ENCODE measurements at places on chromosomes 4 and X.
A peak's percentile ranks its signal among the peaks of the same experiment; 100 is the strongest.

GRCh38 chr4:9904976-9905587 is 116.2 kb downstream of the SLC2A9 start:
- DNase-seq, result no peak

- DNase-seq, result no peak
Measured at GRCh38 chr4:15544248-15544729, 74.6 kb downstream of the CC2D2A start.

- peak; percentile 26 for DNase-seq
Measured at GRCh38 chrX:101462892-101463291, 22.4 kb upstream of the ARMCX4 start.

DNA sequence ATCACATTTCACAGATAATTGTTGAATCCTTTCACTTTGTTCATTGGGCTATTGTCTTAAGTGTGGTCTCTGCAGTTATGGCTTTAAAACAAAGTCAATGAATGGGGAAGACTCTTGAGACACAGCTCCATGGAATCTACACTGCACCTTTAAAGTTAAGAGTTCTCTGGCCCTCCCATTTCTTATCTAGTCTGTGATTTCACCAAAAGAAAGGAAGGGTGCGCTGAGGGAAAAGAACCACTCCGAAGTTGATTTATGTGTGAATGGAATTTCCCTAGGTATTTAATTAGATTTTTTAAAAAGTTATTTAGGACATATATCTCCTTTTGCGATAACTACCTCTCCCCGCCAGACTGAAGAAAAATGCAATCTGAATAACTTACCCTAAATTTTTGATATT is 2.5 kb downstream of the SEPTIN11 start:
- DNase-seq, result no peak

- peak; percentile 34 for DNase-seq
Measured at GRCh38 chr4:7434766-7435150, at the start of gene PSAPL1. Gene PSAPL1 (minus strand): TSS chr4:7434930. CDS start chr4:7434879, 51 bp downstream.

GRCh38 chr4:74308215-74308614 is at the start of gene EPGN:
Gene EPGN (plus strand): TSS chr4:74308470. CDS start chr4:74308534, 64 bp downstream.
- peak; percentile 41 for DNase-seq

DNA sequence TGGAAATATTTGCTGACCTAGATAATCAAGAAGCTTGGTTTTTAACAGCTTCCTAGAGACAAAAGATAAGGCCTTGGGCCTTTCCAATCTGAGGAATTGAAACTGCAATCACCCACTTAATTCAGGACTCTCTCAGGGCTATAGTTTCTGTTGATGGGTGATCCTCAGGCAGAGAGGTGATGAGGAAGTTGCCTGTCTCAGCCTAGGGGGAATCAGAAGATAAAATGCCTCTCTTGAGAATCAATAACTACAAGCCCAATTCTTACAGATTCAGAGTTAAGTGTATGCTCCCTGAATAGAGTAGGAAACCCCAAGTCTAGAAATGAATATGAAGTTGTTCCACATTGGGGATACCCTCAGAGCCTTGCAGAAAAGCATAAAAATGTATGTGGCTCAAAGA is 45.5 kb downstream of the NFKB1 start:
- DNase-seq, result no peak

- no peak for DNase-seq
Measured at GRCh38 chr4:54695788-54696187, 38.0 kb downstream of the KIT start.

DNA sequence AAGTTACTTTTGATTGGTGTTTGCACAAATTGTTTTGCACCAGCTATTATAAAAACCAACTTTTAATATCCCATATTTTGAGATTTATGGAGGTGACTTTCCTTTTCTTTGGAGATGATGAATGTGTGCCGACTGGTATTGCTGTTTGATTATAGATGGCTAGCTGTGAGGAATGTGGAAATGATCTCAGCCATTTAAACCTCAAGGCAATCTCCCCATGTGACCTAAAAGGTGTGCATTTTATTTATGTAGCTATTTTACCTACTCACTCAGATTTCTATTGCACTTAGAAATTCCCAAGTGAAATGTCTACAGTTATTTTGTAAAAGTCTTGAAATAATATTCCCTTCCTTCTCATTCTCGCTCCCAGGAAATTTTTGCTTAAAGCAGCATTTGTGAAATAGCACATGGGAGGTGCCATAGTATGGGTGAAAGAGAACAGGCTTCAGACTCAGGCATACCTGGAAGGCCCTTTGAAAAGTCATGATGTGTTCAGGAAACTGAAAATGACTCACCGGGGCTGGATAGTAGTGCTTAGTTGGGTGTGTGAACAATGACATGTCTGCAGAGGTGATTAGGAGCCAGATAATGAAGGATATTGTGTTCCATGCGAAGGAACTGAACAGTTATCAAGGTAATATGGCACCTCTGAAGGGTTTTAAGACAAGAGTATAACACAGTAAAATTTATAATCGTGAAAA is 247.6 kb downstream of the CBLL2 start:
- DNase-seq, result no peak

- no peak for DNase-seq
Measured at GRCh38 chr4:108072300-108072699, 82.6 kb downstream of the HADH start.

DNA sequence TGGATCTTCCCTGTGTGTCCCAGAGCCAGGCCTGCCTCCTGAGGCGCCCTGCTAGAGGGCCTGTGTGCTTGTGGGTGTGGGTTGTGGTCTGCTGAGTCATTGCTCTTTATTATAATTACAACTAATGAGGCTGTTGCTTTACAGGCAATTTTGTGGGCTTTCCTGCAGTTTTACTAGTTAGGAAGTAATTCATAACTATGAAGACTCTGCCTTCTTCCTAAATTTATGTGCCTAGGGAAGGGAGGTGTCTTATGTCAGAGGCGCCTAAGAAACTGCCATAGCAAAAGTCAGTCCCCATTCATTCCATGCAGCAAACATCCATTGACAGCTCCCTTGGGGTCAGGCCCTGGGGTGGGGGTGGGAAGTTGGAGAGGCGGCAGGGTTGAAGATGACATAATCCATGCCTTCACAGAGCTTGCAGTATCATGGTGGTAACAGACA is 359.2 kb downstream of the IDS start:
- peak; percentile 42 for DNase-seq

- DNase-seq, result peak; percentile 72
Measured at GRCh38 chr4:40992472-40993295, 221.7 kb downstream of the APBB2 start.

- no peak for DNase-seq
Measured at GRCh38 chrX:70922774-70923473, 8.0 kb downstream of the SLC7A3 start.

DNA sequence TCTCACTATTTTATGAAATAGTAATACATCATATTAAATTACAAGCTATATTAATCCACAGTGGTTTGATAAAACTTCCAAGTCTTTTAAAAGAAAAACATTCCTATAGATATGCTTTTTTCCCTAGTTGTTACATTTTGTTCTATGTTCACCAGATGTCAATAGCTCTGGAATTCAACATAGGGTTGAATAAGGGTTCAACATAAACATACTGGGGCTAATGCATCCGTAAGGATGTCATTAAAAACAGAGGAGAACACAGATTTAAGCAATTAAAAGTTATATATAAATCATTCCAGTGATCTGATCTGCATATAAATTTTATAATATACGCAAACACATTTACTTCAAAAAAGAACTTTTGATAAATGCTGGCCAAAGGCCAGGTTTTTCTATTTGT is 32.5 kb downstream of the SULT1B1 start:
- DNase-seq, result no peak

- no peak for DNase-seq
Measured at GRCh38 chr4:93841803-93842345, 13.3 kb downstream of the ATOH1 start.

GRCh38 chrX:905848-906566 is 275.4 kb downstream of the SHOX start:
- peak; percentile 13 for DNase-seq

DNA sequence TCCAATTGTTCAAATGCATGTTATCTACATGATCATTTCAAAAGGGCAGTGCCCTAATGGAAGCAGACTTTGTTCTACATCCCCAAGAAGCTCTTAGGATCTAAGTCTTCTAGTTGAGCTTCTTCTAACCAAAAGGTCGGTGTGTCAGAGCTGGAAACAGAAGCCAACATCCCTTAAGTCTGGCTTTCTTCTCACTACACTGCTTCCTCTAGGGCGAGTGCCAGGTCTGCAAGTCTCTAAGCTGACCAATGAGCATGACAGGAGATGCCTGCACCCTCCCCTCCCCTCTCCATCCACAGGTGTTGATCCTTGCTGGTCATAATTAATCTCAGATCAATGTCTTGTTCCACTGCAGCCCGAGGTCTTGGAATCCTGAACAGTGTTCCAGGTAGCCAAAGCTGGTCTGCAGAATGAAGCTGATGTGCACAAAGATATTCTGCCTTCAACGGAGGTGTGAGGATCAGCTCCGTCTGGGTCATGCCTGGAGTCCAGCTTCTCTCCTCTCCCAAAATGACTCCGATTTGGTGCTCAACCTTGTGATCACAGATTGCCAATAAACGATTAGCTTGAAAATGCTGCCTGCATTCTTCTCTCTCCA is 44.1 kb downstream of the WDR1 start:
- DNase-seq, result no peak

DNA sequence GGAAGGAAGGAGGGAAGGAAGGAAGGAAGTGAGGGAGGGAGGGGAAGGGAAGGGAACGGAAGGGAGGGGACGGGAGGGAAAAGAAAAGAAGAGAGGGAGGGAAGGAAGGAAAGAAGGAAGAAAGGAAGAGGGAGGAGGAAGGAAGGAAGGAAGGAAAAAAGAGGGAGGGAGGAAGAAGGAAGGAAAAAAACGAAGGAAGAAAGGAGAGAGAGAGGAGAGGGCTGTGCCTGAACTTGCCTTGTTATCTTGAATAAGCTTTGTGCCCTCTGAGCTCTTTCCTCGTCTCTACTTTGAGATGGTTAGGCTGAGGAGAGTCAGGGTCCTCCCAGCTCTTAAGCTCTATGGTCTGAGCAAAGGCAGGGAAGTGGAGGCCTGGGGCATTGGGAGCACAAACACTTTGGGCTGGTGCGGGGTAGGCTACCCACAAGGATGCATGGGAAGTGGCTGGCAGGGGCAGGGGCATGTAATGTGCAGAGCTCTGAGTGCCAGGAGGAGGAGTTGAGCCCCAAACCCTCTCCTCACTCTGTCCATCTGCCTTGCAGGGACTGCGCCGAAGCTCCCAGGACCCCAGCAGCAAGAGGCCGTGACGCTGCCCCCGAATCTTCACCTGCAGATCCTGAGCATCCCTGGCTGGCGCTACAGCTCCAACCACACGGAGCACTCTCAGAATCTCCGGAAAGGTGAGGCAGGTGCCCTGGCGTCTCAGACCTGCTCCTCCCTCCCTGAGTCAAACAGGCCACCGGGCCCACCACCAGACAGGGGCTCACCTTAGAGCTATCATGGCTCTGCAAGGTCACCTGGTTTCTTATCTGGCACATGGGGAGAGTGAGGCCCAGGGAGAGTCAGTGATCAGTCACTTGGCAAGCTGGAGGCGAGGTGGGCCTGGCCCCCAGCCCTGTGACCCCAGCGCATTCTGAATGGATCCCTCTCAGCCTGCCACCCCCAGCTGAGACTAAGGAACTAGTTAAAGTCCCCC is 26.5 kb upstream of the MRFAP1 start:
- DNase-seq, result no peak

- DNase-seq, result peak; percentile 20
Measured at GRCh38 chr4:107619731-107620130, 100.3 kb downstream of the PAPSS1 start.

DNA sequence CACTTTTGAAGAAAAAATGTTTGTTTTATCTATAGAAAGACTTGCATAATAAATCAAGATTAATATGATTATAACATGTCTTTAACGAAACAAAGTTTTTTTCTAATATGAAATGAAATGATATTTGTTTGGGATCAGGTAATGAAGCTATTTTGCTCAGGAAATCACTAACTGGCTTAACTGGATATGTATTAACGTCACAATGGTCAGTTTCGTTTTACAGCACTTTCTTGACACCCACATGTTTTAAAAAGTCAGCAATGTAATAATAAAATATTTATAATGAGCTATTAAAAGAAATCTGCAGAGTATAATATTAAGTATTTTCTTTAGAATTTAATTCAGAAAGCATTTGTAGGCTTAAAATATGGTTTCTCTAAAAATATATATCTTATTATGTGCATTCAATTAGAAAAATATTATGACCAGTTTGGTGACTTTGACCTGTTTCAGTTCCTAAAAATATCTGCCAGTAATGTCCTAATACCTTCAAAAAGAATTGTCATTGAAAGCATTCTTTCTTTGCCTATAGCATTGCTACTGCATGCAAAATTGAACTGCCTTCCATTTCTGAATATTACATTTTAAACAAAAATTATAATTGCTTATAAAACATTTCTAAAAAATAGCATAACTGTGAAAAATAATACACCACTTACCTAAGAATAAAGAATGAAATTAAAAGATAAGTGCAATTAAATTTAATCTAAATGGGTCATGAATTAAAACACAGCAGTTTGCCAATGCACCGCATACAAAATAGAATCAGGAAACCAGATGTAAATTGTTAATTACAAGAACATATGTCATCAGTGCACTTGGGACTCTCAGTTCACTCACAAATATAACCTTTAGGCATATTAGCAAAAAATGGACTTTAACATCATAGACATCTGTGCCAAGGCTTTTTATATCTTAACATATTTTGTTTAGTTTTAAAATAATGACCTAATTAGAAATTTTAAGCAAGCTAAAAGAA is 31.6 kb downstream of the TIGD2 start:
- DNase-seq, result no peak

GRCh38 chr4:7771541-7772507 is 167.8 kb downstream of the AFAP1 start:
- DNase-seq, result no peak

- no peak for DNase-seq
Measured at GRCh38 chrX:153909024-153909979, 4.8 kb downstream of the AVPR2 start.

- DNase-seq, result no peak
Measured at GRCh38 chr4:9988363-9988749, 32.9 kb downstream of the SLC2A9 start.

GRCh38 chr4:28822163-28822562 is 1898.0 kb upstream of the PCDH7 start:
- no peak for DNase-seq

GRCh38 chr4:128600410-128600809 is 209.1 kb upstream of the JADE1 start:
- no peak for DNase-seq

DNA sequence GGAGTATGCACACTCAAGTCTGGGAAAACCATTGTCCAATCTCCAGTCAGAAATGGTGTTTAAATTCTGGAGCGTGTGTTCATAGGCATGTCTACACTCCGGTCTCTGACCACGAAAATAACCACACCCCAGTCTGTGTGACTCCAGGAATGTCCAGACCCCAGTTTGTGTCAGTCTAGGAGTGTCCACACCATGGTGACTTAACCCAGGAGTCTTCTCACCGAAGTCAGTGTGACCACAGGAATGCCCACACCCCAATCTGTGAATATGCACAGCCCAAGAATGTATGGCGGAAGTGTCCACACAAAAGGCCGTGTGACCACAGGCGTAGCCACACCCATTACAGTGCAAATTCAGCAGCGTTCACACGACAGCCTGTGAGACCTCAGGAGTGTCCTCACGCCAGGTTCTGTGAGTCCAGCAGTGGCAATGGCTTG is 11.4 kb downstream of the FTSJ1 start:
- peak; percentile 96 for DNase-seq
